Stimulated activated CD4-positive, alpha-beta T cell treated with anti-CD3 and anti-CD28 coated beads, Interleukin-12 subunit alpha, Interleukin-12 subunit beta, amount 100 ng/mL, for 24 hours (primary cell): ENCODE measurements at places on chromosomes 11 and 22.
A peak's percentile ranks its signal among the peaks of the same experiment; 100 is the strongest.

DNA sequence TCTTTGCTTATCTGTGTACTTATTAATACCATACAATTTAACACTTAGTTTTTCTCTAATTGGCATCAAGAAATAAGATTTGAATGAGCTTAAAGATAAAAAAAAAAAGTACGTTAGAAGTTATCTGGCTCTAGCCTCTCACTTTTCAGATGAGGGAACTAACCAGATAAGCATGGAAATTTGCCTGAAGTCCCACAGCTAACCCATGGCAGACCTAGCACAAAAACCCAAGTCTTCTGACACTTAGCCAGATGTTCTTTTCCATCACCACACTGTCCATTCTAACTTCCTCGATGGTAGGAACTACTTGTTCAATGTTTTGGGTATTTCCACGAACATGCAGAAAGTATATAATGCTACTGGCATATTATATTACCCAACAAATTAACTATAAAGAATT lies 7.4 kb upstream of the SOX6 start:
- no peak for DNase-seq

DNA sequence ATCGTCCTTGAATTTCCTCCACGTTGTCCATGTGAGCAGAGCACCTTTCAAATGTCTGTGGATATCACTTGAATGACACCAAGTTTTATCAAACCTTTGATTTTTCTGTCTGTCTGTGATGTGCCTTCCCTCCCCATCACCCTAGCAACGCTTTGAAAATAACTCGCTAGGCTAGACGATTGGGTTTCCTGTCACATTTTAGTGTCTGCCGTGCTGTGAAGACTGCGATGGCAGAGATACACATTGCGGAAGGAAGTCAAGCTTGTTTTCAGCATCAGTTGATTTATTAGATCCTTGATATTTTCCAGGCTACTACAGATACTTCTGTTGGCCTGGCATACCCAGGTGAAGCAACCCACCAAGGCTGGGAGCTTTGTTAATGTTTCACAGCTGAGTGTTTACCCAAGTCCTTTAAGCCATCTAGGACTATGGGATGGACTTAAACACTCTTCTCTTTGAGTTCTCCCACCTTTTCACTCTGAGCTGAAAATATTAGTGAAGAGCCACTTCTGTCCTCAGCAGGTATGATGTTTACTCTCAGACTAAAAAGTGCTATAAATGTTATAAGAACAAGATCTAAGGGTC lies 93.6 kb upstream of the CD44 start:
- no peak for DNase-seq

- no peak for DNase-seq
Observed at GRCh38 chr11:106670069-106670468, 348.2 kb downstream of the GUCY1A2 start.

DNA sequence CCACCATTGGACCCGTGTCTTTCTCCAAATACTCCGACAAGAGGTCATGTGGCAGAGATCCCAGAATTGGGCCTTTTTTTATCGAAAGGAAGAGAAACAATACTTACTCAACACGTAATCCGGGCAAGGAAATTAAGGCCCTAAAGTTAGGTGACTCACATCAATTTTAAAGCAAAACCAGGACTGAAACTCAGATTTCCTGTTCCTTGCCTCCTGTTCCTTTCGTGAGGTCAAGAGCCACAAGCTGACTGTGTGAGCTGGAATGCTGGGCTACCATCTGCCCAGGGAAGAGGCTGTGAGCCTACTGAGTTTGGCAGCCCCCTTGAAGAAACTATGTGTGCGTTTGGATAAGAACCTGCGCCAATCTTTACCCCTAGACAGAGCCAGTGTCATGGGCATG lies 27.1 kb upstream of the MRGPRX2 start:
- no peak for DNase-seq

DNA sequence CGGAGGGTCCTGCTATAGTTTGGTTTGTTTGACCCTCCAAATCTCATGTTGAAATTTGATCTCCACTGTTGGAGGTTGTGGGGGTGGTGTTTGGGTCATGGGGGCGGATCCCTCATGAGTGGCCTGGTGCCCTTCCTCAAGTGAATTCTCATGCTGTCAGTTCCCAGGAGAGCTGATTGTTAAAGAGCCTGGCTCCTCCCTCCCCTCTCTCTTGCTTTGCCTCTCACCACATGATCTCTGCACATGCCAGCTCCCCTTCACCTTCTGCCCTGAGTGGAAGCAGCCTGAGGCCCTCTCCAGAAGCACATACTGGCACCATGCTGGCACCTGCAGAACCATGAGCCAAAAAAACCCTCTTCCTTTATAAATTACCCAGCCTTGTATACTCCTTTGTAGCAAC lies 7.1 kb downstream of the TSPAN18 start:
- DNase-seq, result no peak

- no peak for DNase-seq
Observed at GRCh38 chr22:31943206-31943977, 943 bp upstream of the YWHAH start.

DNA sequence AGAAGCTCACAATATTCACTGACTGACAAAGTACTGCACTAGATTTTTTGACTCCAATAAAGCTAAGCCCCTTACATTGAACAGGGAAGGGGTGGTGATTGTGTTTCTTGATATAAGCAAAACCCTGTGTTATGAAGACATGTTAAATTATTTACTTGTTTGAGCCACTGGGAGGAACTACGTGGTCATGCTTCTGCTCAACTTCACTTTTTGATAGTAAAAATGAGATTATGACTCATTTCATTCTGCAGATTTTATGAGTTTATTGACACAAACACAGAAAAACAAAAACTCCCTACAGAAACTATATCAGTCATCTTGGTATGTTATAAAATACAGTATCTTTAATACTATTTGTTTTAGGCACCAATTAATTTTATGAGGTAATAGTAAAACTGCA lies 124.7 kb downstream of the CADM1 start:
- DNase-seq, result no peak

- no peak for DNase-seq
Observed at GRCh38 chr22:43301866-43302265, 41.3 kb downstream of the SCUBE1 start.

DNA sequence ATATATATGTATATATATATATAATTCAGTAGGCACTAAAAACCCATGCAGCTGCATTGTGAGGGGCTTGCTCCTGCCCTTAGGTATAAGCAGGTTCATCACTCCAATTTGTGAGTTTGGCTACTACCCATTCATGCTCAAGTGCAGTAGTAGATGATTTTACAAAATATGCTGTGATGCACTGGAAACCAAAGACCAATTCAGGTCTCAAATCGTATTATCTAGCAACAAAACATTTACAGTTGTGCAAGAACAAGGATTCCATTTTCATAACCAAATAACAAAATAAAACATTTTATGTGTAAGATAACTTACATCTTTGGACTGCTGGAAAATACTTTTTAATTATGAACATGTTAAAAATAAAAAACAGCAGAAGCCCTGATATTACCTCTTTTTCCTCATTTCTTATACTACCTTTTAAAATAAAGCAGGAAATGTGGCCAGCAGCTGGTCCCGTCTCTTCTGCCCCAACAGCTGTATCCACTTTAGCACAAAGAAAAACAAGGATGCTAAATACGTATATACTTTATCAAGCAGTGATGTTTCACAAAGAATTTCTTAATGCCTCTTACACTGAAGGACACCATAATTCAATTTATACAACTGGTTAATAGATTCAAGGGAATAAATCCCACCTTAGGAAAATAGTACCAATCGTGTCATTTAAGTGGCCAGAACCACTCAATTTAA lies 2.8 kb downstream of the CREBZF start:
- DNase-seq, result no peak

- DNase-seq, result no peak
Observed at GRCh38 chr11:73399636-73400035, 23.4 kb downstream of the RELT start.

DNA sequence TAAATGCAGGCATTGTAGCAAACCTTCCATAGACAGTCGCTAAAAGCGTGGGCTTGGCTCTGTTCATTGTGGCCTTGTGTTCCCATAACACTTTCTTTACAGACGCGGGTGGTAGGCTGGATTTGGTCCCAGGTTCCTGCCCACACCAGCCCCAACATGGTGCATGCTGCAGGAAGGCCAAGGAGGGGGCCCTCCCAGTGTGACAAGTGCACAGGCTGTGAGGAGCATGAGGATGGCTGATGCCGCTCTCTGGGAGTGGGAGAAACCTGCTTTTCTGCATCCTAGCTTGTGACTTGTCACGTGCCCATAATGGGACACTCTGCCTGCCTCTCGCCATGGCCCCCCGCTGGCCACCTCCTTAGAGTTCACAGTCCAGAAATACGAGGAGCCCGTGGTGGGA lies 161.8 kb upstream of the B3GAT1 start:
- DNase-seq, result no peak

DNA sequence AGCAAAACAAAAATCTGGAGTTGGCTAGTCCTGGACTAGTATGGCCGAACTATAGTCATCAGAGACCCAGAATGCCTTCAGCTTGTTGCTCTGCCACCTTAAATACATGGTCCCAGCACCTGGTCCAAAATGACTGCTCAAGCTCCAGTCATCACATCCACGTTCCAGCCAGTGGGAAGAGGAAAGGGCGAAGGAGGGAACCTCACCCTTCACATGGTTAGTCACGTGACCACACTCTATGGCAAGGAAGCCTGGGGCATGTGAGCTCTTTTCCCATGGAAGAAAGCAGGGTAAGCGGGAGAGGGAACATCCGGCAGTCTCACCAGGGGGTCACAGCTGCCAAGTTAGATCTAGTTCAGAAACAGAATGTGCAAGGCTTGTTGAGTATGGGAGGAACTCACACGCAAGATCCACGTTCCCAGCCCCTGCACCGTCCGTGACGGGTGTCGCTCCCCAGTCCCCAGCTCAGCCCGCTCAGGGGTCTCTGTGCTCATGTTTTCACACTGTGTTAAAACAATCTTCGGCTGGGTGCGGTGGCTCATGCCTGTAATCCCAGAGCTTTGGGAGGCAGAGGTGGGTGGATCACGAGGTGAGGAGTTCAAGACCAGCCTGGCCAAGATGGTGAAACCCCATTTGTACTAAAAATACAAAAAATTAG lies 1.9 kb upstream of the ANO9 start:
- DNase-seq, result no peak

GRCh38 chr22:28435140-28435768 lies 244.4 kb downstream of the TTC28 start:
- no peak for DNase-seq

- no peak for DNase-seq
Observed at GRCh38 chr11:83827940-83828554, 541.9 kb upstream of the CCDC90B start.

- no peak for DNase-seq
Observed at GRCh38 chr11:117826832-117827231, 2.3 kb upstream of the FXYD2 start.

DNA sequence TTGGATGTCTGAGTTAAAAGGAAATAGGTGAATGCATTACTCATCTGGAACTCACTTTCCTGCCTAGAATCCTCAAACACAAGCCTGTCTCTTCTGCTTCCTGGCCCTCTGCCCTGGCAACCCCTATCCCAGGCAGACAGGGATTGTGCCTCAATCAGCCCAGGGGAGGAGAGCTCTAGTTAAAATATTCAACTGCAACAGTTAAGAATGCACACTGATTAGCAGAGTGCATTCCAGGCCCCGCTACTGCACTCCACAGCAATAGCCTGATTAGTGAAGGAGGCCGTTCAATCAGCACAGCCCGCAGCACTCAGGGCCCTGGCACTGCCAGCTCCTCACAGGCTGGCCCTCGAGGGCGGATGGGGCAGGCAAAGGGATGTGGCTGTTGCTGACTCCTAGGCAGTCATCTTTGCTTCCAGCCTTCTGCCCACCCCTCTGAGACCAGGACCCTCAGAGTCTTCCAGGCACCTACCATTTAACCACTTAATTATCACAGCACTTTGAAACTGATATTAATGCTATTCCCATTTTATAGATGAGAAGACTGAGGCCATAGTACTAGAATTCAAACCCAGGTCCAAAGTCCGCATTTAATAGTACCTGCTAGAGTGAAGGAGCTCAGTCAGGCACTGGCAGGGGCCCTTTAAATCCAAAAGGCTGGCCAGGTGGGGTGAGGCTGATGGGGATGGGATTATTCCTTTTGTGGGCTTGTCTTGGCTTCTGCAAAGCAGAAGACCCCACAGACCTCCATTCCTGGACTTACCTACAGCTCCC lies 435.3 kb downstream of the SOX6 start:
- DNase-seq, result no peak

DNA sequence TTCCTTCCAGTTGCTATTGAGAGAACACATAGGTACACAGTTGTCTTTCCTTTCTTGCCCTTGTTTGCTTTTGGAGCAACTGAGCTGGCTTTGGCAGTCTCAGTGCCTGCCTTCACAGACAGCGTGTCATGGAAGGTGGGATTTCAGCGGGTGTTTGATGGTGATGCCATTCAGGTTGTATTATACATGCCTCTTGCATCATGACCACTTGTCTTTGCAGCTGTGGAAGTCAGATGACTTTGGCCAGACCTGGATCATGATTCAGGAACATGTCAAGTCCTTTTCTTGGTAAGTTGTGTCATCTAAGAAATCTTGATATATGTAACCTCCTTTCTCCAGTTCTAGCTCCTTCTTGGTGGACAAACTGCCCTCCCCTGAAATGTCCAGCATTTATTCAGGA lies 37.1 kb upstream of the SORL1-AS1 start:
- DNase-seq, result no peak

GRCh38 chr22:26082866-26083265 lies 86.4 kb upstream of the SEZ6L start:
- DNase-seq, result no peak

DNA sequence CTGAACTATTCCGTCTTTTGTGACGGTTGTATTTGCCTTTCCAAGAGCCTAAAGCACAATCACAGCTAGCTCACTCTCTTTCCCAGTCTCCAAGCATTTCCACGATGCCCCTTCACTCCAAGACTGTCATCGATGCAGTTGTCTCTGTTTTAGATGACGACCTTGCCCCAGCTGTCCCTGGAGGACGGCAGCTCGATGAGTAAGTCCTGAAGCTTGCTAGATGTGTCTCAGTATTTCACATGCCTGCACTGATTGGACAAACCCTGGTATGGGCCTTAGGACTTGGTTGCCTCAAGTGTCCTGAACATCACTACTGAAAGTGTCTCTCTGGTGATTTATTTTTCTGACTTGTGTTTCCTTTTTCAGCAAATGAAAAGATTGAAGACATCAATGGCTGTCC lies 129.9 kb downstream of the NAV2 start:
- DNase-seq, result no peak

GRCh38 chr11:48018528-48019216 lies 38.3 kb downstream of the PTPRJ start:
- no peak for DNase-seq

- peak; percentile 43 for DNase-seq
Observed at GRCh38 chr11:134033696-134034491, 35.0 kb upstream of the JAM3 start.

- DNase-seq, result no peak
Observed at GRCh38 chr22:31973739-31974138, 29.4 kb downstream of the YWHAH start.

DNA sequence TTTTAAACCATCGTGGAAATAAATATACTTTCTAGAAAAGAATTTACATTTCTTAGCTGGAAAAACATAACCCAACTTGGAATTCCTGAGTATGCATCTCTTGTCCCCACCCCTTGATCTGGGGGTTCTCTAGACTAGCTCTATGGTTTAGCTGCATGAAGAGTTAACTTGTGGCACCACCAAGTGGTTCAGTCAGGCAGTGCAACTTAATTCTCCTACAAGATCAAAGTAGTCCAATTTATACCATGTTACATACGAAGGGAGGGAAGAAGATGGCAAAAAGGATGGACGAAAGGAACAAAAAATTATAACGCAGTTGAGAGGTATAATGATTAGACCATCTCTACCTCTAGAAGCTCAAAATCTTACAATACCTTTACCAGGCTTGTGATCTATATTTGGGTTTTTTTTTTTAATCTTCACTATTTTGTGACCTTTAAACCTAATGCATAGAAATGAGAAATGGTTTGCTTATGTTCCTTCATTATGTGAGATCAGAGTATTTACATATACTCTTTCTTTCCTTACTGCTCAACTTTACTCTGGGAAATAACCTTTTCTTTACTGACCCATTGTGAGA lies 28.5 kb upstream of the ALKBH3 start:
- DNase-seq, result peak; percentile 29
